Testis (tissue), 5 donors: ENCODE measurements at places on chromosomes 7 and 10. TPM values are rescaled to one million over a fixed set of nuclear protein-coding genes. Genes with fewer than 3 reads are reported as not detected.

DNA sequence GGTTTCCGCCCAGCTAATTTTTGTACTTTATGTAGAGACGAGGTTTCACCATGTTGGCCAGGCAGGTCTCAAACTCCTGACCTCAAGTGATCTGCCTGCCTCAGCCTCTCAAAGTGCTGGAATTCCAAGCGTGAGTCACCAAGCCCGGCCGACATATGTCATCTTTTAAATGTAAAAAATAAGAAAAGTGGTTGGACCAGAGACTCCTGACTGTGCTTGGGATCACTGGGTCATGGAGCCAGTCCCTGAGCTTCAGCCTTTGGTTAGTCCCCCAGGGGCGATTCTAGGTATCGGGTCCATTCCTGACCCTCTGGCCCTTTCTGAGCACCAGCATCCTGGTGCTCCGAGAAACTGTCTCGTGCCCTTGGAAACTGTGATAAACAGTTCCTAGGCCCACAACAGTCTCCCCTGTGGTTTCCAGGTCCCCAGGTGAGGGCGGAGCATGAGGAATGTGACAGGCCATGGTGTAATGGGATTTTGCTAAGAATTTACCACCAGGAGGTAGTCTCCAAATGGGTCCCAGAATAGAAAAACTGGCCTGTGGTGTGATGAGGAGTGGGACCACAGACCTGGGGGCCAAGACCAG, 32.8 kb downstream of the UBTD1 start:
- no peaks in the 10 kb centered on the region for H3K27me3 ChIP-seq
- H3K36me3 ChIP-seq = no peaks in the 10 kb centered on the region
- H3K4me1 ChIP-seq = no peaks in the 10 kb centered on the region
- no peak overlapping the region for H3K27ac ChIP-seq
- no peak for DNase-seq

ITPRID1 gene
- 1.6 TPM for total RNA-seq

- no peaks in the 10 kb centered on the region for H3K4me1 ChIP-seq
- H3K27ac ChIP-seq = no peak overlapping the region
- H3K27me3 ChIP-seq = no peaks in the 10 kb centered on the region
- H3K4me3 ChIP-seq = no peak overlapping the region
- H3K36me3 ChIP-seq = no peaks in the 10 kb centered on the region
Measured at GRCh38 chr7:78379148-78379547, 580.6 kb downstream of the PHTF2 start.

ACTR1A gene
- total RNA-seq = 97.6 TPM

- no peaks in the 10 kb centered on the region for H3K36me3 ChIP-seq
- H3K4me3 ChIP-seq = no peak overlapping the region
- no peaks in the 10 kb centered on the region for H3K4me1 ChIP-seq
Measured at GRCh38 chr10:16893664-16894063, 76.4 kb upstream of the RSU1 start.

MARVELD1 gene
- 8.7 TPM for total RNA-seq

PRKAR2B gene
- 81.8 TPM for total RNA-seq
